ENCODE measurements at places on chromosomes 16 and 17.
A peak's percentile ranks its signal among the peaks of the same experiment; 100 is the strongest.

GRCh38 chr16:86922311-86922710, 344.0 kb downstream of the FOXL1 start:
- no peak for DNase-seq

DNA sequence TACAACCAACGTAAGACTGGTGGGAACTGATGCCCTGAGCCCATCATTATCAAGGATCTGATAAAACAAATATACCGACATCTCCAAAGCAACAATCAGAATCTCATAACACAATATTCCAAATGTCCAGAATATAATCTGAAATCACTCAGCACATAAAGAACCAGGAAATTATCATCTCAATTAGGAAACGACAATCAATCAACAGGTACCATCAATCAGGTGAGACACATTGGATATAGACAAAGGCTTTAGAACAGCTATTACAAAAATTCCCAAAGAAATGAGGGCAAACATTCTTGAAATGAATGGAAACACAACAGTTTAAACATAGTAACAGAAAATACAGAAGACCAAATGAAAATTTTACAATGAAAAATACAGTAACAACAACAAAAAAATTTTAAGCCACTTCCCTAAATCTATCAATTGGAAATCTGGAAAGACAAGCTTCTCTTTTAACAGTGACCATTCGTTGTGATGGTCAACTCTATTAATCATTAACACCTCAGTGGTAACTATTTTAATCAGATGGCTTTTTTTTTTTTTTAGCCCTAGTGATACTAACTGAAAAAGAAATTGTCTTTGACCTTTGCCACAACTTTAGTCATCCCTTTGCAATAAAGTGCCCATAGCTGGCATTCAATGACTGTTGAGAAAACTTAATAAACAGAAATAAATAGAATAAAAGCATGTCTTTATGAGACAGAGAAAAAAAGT, 70.4 kb downstream of the USP32 start:
- no peak for DNase-seq

GRCh38 chr17:63641692-63642448, 19.7 kb downstream of the MAP3K3 start:
- no peak for DNase-seq

GRCh38 chr17:45225964-45226530, 4.4 kb downstream of the FMNL1 start:
- peak; percentile 86 for DNase-seq

GRCh38 chr16:52405441-52405840, 141.5 kb downstream of the TOX3 start:
- no peak for DNase-seq

DNA sequence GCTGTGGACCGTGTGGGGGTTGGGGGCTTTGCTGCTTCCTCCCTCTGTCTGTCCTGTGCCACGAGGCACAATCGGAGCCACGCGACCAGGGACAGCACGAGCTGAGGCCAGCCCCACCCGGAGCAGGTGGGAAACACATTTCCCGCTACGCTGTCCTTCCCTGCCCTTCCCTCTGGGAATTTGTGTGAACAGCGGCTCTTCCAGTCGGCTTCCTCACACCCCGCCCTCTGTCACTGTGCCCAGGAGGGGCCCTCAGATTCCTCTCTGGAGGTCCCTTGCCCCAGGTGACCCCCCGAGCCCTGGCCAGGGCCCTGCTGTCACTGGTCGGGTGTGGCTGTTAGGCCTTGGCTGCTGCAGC, 19.6 kb downstream of the SPIRE2 start:
- DNase-seq = no peak

DNA sequence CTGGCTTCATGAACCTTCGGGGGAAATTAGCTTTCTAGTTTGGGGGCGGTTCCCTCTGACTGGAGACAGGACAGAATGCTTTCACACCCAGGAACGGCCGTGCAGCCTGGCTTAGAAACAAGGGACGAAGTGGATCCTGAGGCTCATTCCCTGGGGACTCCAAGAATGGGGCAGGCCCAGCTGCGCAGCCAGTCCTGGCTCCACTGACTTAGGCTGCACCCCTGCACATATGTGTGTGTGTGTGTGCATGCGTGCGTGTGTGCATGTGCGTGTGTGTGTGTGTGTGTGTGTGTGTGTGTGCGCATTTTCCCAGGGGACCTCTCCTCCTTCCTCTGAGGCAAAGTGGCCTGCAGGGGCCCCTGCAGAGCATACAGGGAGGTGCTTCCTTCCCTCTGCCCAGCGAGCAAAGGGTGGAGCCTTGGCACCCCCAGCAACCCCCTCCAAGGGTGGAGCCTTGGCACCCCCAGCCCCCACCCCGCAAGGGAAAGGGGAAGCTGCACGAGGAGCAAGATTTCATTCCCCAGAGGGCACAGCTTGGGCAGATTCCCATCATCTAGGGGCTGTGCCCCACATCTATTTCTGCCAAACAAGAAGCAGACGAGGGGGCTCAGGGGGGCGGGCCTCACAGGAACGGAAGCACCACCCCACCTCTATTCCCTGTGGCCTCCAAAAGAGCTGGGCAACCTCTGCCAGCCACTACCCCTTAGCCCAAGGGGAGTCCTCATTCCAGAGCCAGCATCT, 97.6 kb upstream of the CBX4 start:
- peak; percentile 24 for DNase-seq

- DNase-seq = no peak
These were observed 66.9 kb downstream of the GP2 start for GRCh38 chr16:20260215-20261009.

DNA sequence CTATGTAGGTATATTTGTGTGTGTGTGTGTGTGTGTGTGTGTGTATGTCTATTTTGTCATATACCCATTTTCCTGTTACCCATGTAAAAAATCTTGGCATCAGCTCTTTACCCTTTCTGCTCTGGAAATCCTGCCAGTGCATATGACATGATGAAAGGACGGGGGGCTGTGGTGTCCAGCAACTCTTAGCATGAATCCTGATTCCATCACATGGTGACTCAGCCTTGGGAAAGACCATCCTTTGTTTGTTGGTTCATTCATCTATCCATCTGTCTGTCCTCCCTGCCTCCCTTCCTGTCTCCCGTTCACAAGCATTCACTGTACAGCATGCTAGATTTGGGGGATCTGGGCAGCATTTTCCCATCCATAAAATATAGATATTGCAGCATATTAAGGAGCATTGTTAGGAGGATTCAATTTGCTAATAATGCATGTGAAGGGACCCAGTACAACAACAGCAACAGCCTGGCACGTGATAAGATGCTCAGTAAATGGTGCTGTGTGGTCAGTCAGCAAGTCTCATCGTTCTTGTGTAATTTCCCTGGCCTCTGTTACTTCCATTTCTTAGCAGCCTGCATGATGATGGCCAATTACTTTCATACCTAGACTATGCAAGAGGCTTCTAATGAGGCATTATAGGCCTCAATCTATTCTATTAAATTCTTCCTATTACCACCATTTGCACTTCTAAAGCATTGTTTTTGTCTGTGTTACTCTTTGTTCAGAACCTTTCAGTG, 191.0 kb downstream of the PRKCA start:
- DNase-seq = no peak

DNA sequence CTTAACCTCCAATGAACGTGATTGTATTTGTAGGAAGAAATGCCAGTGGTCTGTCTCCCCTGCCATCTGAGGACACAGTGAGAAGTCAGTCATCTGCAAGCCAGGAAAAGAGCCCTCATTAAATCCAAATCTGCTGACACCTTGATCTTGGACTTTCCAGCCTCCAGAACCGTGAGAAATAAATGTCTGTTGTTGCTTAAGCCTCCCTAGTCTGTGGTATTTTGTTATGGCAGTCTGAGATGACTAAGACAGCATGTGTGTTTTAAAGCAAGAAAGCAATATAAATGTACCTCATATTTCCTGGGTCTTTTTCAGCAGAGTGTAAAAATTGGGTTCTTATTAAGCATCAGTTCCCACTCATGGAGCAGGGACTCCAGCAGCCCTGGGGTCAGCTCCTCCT, 177.9 kb upstream of the NLRP1 start:
- DNase-seq = no peak

- peak; percentile 80 for DNase-seq
These were observed at the start of gene ICAM2 for GRCh38 chr17:64020056-64020766. Gene ICAM2 (minus strand): TSS chr17:64020633. CDS start chr17:64006691, 13,942 bp downstream.

GRCh38 chr17:69111794-69112193, 29.9 kb downstream of the ABCA6 start:
- DNase-seq = no peak

GRCh38 chr17:43143201-43143600, 18.0 kb upstream of the BRCA1 start:
- DNase-seq = no peak

- DNase-seq = no peak
These were observed 121.2 kb upstream of the CHMP6 start for GRCh38 chr17:80870401-80870800.

DNA sequence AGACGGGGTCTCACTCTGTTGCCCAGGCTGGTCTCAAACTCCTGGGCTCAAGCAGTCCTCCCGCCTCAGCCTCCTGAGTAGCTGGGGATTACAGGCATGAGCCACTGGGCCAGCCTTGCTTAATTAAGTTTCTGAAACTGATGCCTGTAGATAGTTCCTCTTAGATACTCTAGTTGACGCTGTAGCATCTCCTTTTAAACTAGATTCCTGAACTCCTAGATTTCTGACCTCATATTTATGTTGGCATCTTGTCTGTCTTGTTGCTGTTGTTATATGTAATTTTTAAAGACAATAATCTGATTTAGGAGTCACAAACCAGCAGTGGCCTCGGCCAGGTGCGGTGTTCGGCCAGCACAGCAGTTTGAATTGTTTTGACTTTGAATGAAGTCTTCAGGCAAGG, 37.5 kb downstream of the DHRS7B start:
- no peak for DNase-seq

GRCh38 chr16:11774065-11774626, 22.9 kb downstream of the ZC3H7A start:
- DNase-seq = no peak

- DNase-seq = no peak
These were observed 124.2 kb upstream of the KCNJ16 start for GRCh38 chr17:69950701-69951418.

GRCh38 chr16:22321340-22322001, 24.3 kb downstream of the POLR3E start:
- peak; percentile 74 for DNase-seq

DNA sequence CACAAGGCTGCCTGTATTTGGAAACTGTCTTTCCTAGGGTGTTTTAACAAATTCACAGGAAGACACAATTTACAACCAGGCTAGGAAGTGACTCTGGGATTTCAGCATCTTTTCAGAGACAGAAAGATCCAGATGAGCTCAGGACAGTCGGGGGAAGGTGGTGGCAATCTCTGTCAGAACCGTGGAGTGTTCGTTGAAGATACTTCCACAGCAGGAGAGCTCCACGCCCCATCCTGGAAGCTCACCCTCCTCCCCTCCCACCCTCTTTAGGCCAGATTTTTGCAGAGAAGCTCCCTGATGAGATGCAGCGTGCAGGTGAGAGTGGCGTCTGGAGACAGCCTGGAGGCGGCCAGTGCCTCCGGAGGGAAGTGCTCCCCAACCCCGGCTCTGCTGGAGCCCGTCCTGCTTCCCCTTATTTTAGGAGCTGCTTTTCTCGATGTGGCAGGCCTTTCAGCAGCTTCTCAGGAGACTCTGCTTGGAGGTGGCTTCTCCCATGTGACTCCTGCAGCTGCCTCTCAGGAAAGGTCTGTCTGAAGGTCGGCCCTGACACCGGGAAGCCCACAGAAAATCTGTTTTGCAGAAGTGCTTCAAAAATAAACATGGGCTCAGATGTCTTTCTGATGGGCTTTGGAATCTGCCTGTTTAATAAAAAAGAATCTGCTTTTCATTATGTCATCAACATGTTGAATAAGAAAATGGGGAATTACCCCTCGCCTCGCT, 186.4 kb upstream of the CHMP6 start:
- DNase-seq = no peak

GRCh38 chr16:4769306-4769638, 2.3 kb upstream of the ZNF500 start:
- DNase-seq = no peak

DNA sequence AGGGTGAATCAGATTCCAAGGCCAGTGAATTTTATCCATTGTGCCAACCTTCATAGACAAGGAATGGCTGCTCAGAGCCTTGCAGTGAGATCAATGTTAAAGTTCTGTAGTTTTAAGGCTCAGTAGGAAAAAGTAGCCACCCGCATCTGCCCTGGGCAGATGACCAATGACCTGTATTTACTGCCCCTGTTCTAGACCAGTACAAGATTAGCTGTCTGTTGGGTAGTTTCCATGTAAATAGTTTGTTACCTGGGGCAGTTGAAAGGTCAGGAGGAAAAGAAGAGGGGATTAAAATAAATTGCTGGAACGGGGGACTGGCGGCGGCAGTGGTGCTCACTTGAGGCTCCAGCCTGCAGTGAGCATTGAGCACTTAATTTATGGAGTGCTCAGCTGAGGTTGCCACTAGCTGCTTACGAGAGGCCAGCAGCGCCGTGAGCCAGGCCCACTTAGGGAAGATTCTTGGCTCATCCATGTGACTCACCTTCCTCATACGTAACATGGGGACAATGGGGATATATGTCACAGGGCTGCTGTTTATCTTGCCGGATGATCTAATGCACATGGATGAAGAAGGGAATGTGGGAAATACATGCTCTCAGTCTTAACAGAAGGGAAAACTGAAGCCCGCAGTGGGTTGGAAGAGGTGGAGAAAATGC, 10.7 kb upstream of the NOS2 start:
- no peak for DNase-seq

DNA sequence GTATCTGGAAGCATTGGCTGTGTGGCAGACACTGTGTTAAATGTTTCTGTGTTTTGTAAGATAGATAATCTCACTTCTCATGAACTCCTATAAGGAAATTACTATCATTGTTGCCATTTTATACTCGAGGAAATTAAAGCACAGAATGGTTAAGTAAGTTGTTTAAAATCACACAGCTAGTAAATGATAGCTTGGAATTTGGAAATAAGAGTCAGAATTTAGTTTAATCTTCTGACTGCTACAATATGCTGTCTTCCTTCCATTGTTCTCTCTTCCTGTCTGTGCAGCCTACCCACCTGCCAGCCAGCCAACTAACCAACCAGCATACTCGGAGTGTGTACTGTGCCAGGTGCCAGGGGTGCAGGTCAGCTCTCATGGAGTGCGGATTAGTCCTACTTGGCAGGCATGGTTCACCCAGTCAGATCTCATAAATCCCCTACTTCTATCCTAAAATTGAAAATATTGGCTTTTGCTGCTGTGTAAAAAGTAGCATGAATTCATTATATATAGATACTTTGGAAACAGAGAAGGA, 79.9 kb upstream of the LGALS9 start:
- no peak for DNase-seq

- no peak for DNase-seq
These were observed 5.9 kb downstream of the RAB11FIP4 start for GRCh38 chr17:31397256-31397939.

Data from Right ventricle myocardium superior (tissue), 1 donor.